ENCODE measurements at places on chromosomes 4 and X.

- no peak for DNase-seq
Observed at GRCh38 chrX:102535958-102536357, 19.4 kb upstream of the TMSB15A start.

DNA sequence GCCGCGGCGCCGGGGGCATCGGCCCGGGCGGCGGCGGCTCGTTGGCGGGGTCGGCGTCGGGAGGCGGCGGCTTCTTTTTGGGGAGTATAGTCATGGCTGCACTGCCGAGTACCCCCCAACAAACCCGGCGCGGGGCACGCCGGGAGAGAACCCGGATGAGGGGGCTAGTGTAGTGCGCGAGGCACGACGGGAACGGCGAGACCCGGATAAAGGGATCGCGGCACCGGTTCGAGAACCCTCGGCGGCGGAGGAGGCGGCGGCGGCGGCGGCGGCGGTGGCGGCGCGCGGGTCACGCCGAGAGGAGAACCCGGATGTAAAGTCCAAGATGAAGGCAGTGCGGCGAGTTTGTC is at the start of gene OTUD5:
OTUD5 (minus strand) TSS at position 131 of the 350 bp plus-strand sequence; CDS start at position 94, 37 bp downstream.
- no peak for DNase-seq

- no peak for DNase-seq
Observed at GRCh38 chrX:46179748-46180147, 365.5 kb downstream of the ZNF674 start.

GRCh38 chr4:48138936-48139335 is 4.9 kb upstream of the TXK start:
- no peak for DNase-seq

GRCh38 chrX:65610040-65610439 is 57.4 kb upstream of the MSN start:
- DNase-seq, result no peak

Data from astrocyte of the cerebellum (primary cell).